Fibroblast of villous mesenchyme (primary cell): ENCODE measurements at places on chromosomes 4 and X. TPM values are rescaled to one million over a fixed set of nuclear protein-coding genes. Genes with fewer than 3 reads are reported as not detected.

DNA sequence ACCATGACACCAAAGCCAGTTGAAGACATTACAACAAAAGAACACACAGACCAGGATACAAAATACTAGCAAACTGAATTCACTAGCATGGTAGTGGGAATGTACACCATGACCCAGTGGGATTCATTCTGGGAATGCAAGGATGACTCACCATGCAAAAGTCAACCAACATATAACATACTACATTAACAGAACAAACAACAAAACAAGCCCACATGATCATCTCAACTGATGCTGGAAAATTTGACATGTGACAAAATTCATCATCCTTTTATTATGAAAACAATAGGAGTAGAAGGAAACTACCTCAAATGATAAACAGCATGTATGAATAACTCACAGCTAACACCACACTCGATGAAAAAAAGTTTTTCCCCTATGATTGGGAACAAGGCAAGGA, 190.2 kb downstream of the DCLK2 start:
- peak; percentile 44 for DNase-seq

- no peak for DNase-seq
Measured at GRCh38 chr4:112029771-112030171, 115.5 kb upstream of the FAM241A start.

FAM236B gene
- not detected in 2 replicates for total RNA-seq

DNA sequence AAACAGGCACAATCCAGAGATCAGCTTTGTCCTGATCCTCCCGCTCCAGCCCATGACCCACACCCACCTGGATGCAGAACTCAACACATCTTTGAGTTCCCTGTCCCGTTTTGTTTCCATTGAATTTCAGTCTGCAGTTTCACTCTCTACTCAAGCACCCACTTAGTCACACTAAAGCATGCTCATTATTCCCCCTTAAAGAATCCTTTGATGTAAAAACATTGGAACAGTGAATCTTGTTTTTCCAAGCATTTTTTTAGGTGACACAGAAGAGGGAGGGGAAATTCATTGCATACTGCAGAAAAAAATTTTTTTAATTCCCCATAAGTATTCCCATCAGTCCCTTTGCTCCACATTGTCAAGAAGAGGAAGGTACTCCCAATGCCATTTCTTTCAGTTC, 249.7 kb upstream of the TTC29 start:
- DNase-seq: no peak

DNA sequence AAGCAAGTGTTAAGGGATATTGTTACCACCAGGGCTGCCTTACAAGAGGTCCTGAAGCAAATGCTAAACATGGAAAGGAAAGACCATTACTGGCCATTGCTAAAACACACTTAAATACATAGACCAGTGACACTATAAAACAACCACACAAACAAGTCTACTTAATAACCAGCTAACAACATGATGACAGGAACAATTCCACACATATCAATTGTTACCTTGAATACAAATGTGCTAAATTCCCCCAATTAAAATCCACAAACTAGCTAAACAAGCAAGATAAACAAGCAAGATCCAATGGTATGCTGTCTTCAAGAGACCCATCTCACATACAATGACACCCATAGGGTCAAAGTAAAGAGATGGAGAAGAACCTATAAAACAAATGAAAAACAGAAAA, 20.5 kb upstream of the MAGEA8 start:
- DNase-seq: no peak

FRAS1 gene
- 0.97 and 1.3 TPM in 2 replicates for total RNA-seq

- no peak for DNase-seq
Measured at GRCh38 chr4:57605376-57605775, 495.2 kb upstream of the IGFBP7 start.

RIBC1 gene
- total RNA-seq: 0.32 and 0.43 TPM in 2 replicates

SMR3B gene
- total RNA-seq: not detected in 2 replicates

- DNase-seq: no peak
Measured at GRCh38 chrX:148804579-148805355, 304.4 kb downstream of the AFF2 start.

DNA sequence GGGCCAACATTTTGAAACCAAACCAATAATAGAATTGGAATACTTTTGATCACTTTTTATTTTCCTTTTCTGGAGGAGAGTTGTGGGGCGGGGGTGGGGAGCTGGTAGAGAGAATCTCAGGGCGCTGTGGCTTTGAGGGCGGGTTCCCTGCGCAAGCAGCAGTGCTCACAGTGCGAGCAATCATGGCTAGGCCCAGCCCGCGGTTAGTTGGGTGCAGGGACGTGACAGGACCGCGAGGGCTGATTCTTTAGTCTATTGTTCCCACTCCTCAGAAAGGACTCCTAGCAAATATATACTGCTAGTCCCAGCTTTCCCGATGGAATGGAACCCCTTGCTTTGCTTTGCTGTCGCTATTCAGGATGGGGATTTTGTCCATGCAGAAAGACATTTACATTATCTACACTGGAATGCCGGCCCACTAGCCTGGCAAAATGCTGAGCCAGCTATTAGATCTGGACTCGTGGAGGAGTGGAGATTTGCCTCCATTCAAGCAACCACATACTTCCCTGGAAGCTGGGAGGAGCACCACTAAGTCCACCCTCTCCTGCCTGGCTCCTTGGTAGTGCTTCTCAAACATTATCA, 23.9 kb upstream of the APLN start:
- no peak for DNase-seq

DNA sequence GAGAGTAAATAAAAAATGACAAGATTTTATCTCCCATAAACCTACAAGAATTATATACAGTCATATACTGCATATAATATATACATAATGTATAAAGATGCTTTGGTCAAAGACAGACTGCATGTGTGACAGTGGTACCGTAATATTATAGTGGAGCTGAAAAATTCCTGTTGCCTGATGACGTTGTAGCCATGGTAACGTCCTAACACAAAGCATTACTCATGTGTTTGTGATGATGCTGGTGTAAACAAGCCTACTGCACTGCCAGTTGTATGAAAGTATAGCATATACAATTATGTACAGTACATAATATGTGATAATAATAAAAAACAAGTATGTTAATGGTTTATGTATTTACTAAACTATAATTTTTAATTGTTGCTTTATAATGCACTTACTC, 245.2 kb upstream of the CENPE start:
- DNase-seq: no peak

DNA sequence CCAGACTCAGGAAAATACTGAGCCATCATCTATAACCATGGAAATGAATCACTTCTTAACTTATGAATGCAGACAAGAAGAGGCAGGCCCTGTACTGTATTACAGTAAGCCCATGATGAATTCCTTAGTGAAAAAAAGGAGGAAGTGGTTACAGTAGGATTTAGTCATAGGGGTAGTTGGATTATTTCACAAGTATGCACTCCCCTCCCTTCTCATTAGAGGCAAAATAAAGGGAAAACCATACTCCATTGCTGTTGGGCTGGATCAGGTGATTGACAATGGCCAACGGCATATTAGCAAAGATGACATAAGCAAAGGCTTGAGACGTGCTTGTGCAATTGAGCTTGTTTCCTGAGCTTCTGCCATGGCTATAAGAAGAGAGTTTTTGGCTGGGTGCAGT, 181.1 kb upstream of the PRPS2 start:
- peak; percentile 1 for DNase-seq

IL13RA1 gene
- total RNA-seq: 51.5 and 61.3 TPM in 2 replicates

TMPRSS11F gene
- not detected in 2 replicates for total RNA-seq

NUP62CL gene
- total RNA-seq: under 0.01 TPM in 1 of 2 replicates, not detected in the other

GRCh38 chr4:120052856-120053255, 13.8 kb downstream of the MAD2L1 start:
- DNase-seq: peak; percentile 94

CYTL1 gene
- 1.3 TPM in 1 of 2 replicates, not detected in the other for total RNA-seq

- no peak for DNase-seq
Measured at GRCh38 chr4:6268650-6269615, 717 bp upstream of the WFS1 start.

DNA sequence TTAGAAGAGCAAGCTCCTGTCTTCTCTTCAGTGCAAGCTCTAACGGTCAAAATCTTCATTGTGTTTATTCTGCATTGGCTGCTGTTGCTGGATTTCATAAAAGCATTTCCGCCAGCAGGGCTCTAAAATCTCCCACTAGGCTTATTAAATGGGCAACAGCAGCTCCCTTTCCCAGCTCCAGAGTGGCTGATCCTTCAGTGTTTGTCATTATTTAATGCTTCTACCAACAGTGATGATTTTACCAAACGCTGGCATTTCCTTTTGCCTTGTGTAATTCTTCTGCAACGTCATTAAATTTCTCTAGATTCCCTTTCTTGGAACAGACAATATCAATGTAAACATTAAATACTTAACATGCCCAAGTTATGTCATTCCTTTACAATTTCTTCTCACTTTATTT, 20.1 kb downstream of the SLC7A11 start:
- DNase-seq: peak; percentile 90

- DNase-seq: peak; percentile 49
Measured at GRCh38 chrX:106168107-106168506, at the start of gene PWWP3B. Gene PWWP3B, plus strand, starts transcription at chrX:106168305. Its CDS starts 37,128 bp downstream, at chrX:106205433.

DNA sequence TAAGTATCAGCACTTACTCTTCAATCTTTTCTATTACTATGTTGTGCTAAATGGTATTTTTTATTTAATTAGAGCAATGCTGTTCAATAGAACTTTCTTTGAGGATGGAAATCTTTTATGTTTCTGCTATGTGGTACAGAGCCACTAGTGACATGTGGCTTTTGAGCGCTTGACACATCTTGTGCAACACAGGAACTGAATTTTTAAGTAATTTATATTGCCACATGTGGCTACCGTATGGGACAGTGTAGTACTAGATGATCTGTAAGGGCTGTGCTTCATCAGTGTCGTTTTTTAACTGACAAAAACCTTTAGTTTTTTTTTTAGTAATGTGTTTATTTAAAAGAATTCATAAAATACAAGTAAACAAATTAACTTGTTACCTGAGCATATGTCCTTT, 22.4 kb downstream of the HPRT1 start:
- peak; percentile 46 for DNase-seq

DNA sequence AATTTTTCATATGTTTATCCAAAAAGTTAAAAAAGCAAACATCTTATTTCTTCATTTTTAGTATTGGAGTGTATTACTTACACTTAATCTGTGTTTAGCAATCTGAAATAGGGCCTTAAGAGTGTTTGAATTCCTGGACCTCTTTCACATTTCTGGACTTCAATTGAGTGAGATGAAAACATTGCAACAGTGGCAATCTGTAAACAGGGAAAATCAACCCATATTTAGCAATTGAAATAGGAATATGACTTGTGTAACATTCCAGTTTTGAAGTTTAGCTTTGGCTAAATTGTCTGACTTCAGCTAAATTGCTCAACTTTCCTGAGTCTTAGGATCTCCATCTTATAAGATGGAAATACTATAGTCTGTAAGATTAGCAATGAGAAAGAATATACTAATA, 34.6 kb upstream of the FHL1 start:
- DNase-seq: peak; percentile 59

DNA sequence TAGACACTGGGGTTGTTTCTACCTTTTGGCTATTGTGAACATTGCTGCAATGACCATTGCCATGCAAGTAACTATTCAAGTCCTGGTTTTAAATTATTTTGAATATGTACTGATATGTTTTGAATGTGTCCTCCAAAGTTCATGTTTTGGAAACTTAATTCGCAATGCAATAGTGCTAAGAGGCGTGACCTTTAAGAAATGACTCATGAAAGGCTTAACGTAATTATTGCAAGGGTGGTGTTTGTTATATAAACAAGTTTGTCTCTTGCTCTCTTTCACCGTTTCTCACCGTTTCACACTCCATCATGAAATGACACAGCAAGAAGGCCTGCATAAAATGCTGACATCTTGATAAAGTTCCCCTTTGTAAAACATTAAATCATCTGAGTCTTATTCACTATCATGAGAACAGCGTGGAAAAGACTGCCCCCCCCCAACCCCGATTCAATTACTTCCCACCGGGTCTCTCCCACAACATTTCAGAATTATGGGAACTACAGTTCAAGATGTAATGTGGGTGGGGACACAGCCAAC, 506.9 kb upstream of the FAM47C start:
- DNase-seq: no peak

DNA sequence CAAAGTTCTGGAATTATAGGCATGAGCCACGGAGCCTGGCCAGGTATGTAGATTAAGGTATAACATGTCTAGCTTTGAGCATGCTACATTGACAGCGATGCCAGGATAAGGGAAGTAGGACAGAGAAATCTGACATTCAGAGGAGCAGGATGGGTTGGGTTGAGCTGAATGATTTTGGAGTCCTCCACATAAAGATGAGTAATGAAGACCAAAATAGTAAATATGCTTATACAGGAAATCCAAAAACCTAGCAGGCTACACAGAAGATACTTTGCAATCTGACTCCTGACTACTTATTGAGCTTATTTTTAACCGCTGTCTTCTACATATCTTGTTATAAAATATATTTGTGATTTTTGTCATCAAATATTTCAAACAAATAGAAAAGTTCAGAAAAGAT, 69.7 kb downstream of the PDGFC start:
- peak; percentile 18 for DNase-seq

GRCh38 chr4:10832806-10833628, 148.4 kb upstream of the CLNK start:
- DNase-seq: no peak

DNA sequence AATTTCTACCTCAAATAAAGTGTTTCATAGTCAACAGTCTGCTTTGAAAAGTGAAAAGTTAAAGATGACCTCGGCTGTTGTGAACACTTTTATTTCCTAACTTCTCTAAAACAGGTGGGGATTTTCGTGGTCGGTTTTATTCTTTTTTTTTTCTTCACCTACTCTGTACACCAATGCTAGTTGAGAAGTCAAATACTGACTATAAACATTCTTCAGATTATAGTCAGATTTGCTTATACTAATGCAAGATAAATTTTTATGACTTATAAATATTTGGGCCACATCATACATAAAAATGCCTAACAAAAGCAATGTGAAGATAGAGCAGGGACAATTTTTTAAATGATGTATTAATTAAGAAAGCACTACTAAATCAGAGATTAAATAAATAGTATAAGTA, 98.1 kb upstream of the GPR34 start:
- DNase-seq: peak; percentile 78

DNA sequence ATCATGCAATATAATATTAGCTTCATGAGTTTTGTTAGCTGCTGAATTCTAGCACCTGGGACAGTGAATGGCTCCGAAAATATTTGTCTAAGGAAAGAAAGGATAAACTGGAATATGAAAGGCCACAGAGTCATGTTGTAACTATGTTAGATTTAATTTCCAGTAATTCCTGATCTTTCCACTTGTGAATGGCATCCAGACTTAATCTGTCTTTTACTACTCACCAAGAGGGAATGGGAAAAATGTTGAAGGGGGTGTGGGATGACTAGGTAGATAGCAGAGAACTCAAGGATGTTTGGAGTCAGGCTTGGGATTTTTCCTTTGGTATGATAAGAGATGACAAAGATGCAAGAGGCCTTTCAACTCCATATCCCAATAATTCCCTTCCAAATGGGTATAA, 9.4 kb downstream of the ADH6 start:
- no peak for DNase-seq

GLUD2 gene
- total RNA-seq: 1.9 and 3.5 TPM in 2 replicates

GPRASP3 gene
- 4.8 and 6.9 TPM in 2 replicates for total RNA-seq

APOO gene
- 7.4 and 13.0 TPM in 2 replicates for total RNA-seq

DNA sequence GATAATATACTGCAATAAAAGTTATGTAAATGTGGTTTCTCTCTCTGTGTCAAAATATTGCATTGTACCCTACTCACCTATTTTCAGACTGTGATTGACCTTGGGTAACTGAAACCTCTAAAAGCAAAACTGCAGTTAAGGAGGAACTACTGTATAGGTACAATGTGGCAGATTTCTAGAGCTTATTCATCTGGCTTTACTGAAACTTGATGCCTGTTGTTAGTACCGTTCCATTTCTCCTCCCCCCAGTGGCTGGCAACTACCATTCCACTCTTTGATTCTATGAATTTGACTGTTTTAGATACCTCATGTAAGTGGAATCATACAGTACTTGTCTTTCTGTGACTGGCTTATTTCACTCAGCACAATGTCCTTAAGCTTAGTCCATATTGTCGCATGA, 61.9 kb downstream of the HOPX start:
- peak; percentile 32 for DNase-seq
